ENCODE measurements at places on chromosomes 16 and 17.

GRCh38 chr17:68533887-68534694 is 21.9 kb downstream of the PRKAR1A start:
- no peak for DNase-seq

DNA sequence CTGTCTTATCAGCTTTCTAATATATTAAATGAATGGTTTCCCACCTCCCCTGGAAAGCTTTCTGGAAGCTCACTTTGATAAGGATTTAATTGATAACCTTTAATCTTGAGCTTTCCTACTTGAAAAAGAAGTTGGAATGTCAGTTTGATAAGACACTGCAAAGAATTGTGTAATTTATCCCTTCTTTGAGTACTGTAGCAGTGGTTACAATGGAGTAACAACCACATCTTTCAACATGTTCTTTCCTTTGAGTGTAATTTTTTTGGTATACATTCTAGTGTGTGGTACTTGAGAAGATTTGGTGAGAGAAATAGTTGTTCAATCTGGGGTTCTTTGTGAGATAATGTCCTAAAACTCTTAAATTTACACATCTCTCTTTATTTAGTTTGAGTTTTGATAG is 43.4 kb downstream of the CPD start:
- DNase-seq: no peak

DNA sequence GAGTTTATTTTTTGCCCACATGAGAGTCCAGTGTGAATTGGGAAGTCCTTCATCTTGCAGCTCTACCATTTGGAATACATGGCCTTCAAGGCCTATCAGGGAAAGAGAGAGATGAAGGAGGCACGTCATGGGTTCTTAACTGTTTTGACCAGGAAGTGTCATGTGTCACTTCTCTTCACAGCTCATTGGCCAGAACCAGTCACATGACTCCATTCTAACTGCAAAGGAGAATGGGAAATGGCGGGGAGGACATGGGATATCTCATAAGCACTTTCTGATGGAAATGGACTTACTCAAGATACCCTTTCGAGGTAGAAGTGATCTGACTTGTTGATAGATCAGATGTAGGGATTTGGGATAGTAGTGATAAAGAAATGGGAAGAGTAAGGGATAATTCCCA is 57.9 kb upstream of the CES5A start:
- no peak for DNase-seq

DNA sequence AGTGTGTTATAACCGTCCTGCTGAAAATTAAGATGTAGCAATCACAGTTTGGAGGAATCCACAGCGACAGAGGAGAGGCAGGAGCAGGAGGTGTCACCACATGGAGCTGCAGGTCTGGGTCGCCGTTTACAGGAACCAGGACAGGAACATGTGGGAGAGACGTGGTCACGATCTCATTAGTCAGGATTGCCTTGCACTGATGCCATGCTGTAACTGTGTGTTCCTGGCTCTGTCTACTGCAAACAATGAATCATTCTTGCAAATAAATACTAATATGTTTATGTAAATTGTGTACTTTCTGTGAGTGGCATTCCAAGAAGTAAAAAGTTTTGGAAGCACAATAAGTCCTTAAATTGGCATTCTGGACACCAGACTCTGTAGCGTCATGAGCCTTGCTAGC is 271.8 kb downstream of the CPPED1 start:
- DNase-seq: no peak

- DNase-seq: no peak
These were observed 8.0 kb downstream of the TSR3 start for GRCh38 chr16:1343428-1344242.

- no peak for DNase-seq
These were observed 63.7 kb upstream of the MRTFB start for GRCh38 chr16:14007450-14007849.

DNA sequence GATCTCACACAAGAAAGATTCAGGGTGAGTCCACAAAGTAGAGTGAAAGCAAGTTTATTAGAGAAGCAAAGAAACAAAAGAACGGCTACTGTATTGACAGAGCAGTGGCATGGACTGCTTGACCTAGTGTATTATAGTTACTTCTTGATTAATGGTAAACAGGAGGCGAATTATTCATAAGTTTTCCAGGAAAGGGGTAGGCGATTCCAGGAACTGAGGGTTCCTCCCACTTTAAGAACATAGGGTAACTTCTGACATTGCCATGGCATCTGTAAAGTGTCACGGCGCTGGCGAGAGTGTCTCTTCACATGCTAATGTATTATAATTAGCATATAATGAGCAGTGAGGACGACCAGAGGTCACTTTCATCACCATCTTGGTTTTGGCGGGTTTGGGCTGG is 93.2 kb downstream of the CACNG3 start:
- DNase-seq: no peak

GRCh38 chr17:57528058-57528451 is 217.0 kb downstream of the CCDC182 start:
- no peak for DNase-seq

GRCh38 chr17:62098623-62099231 is 33.6 kb upstream of the MED13 start:
- no peak for DNase-seq

- DNase-seq: no peak
These were observed 581 bp downstream of the CD68 start for GRCh38 chr17:7579834-7580603.

DNA sequence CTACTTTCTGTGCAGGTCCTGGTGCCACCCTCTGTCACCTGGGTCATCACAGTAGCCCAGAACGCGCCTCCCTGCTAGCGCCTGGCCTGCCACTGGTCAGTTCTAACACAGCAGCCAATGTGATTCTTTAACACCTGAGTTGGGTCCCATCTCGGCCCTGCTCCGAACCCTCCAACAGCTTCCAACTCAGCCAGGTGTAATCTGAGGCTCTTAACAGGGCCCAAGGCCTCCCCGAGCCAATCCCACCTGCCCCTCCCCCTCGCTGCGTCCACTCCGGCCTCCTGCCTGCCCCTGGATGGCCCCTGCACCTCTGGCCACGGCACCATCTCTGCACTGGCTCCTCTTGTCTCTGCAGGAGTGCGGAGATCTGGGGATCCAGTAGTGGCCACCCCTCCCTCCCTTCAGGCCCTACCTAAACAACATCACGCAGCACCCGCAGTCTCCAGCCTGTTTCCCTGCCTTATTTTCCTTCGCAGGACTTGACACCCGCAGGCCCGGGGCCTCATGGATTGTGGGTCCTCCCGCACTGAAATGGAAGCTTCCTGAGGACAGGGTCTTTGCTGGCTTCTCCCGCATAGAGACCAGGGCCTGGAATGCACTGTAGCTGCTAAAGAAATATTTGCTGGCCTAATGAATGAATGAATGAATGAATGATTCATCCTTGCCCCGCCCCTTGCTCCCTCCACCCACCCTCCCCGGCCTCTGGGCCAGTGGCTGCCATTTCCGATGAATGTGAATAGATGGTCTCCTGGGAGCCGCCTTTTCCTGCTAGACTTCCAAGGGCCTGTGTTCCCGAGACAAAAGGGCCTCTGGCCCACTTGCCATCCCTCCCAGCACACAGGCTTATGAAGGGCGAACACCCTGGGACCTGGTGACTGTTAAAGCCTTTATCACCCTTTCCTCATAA is 174.8 kb upstream of the FOXF1 start:
- DNase-seq: no peak

DNA sequence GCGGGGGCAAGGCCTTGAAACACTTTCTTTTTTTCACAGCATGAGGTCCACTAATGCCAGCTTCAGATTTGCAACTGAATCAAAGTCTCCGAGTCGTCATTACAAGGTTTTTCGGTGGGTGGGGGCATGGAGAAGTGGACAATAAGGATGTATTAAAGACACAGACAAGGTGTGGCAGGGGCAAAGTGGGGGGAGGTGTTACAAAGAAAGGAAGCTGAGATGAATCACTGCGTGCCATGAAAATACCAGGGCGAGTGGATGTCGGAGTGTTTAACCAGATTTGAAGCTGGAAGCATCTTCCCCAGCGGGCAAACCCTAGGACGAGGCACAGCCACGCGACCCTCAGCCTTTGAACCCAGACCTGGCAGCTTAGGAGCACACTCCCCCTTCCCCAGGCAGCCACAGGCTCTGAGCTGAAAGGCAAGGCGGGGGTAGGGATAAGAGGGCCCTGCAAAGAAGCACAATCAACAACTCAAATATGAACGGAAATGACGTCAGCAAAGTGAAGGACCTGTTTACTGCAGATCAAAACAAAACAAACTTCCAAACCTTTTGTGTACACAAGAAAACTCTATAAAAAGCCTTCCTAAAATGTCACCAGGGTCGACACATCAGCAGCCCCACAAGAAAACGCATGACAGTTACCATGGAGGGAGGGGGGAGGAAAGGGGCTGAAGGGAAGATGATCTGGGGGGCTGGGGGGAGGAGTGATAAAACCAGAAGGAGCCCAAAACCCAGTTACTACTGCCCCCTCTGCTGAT is 5.6 kb upstream of the ZFHX3 start:
- no peak for DNase-seq

DNA sequence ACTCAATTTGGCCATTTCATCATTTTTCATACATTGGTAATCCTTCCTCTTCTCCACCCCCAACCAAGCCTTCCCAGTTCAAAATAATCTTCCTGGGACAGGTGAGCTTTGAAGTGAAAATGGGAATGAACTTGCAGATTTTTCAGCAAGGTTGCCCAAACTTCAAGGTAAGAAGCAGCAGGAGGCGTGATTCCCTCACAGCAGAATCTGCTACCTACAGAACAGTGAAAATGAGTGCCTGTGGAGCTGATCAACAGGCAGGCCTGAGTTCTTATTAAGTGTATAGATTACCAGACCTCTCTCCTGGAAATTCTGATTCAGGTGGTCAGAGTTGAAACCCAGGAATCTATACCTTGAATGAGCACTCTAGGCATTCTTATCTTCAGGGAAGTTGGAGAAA is 356.6 kb downstream of the RBFOX1 start:
- DNase-seq: no peak

DNA sequence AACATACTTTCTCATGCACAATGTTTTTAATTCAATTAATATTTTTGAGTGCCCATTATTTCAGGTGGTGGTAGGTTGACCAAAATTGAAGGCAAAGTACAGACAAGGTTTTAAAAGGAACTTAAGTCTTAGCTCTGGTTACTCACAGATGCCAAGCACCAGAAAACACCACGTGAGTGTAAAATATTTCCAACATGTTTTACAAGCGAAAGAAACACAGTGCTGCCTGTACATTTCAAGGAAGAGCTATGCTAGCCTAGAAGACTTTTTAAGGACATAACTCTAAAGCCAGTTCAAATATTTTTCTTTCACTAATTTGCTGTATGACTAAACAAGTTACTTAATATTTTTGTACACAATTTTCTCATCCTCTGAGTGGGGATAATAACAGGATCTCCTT is 736.4 kb upstream of the GOT2 start:
- no peak for DNase-seq

GRCh38 chr17:60680754-60681153 is 3.1 kb downstream of the BCAS3 start:
- no peak for DNase-seq

GRCh38 chr16:9907752-9908151 is 274.5 kb downstream of the GRIN2A start:
- DNase-seq: no peak

DNA sequence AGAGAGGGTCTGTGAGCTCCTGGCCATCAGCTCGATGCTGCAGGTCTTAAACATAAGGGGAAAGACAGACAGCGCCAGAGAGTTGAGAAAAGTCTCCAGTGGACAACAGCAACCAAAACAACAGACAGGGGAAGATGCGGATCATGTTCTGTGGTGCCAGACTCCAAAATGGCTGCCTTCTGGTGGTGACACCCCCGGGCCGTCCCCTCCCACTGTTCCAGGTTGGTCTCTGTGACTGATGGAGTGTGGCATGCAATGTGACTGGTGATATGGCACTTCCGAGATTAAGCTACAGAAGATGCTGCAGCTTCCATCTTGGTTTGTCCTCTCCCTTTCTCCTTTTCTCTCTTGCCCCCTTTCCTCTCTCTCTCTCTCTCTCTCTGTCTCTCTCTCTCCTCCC is 40.4 kb upstream of the RBFOX3 start:
- no peak for DNase-seq

GRCh38 chr17:40139566-40140058 is 725 bp upstream of the CASC3 start:
- no peak for DNase-seq

DNA sequence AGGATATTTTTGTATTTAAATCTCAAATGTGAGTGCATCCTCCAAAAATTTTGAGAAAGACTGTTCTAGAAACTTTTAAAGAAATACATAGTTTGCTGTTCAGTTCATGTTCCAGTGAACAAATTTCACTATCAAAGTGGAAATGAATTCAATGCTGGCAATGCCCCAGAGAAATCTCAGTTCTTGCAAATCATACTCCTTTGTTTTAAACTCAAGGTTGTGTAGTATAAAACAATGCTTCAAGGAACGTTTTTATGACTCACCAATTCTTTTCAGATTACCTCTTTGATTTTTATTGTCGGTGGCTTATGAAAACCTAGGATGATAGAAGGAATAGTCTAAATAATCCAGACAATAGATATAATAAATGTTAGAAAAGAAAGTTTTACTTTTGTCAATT is 17.6 kb downstream of the LPCAT2 start:
- no peak for DNase-seq

DNA sequence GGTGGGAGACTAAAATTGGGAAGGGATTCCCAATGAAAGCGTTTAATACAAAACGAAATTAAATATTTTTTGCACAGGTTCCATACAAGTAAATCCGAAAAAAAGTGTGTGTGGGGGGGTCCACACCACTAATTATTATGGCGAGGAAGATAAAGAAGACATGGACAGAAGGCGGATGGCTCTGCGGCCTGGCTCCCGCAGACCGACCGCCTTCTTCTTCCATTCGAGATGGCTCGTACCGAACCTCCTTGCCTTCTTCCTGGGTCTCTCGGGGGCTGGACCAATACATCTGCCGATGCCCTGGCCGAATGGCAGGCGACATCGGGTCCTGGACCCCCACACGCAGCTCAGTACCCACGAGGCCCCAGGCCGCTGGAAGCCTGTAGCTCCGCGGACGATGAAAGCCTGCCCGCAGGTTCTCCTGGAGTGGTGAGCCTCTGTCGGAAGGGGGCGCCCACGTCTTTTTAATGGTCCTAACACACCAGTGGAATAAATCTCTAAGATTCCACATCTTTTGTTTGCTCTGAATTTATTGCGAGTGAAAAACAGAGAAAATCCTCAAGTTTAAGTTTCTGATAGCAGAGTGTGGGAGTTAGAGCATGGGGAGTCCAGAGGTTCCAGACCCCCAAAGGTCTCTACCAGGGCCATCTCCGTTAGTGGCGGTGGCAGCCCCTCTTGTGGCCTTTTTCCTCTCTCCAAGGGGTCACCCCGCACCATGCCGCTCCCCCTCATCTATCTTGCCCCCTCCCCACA is 1.4 kb downstream of the PRAC2 start:
- DNase-seq: peak; percentile 83
